Activated CD4-positive, alpha-beta T cell treated with anti-CD3 and anti-CD28 coated beads, Interleukin-2, amount 50 U/mL, for 24 hours (primary cell): ENCODE measurements at places on chromosomes 6 and 20.
A peak's percentile ranks its signal among the peaks of the same experiment; 100 is the strongest.

DNA sequence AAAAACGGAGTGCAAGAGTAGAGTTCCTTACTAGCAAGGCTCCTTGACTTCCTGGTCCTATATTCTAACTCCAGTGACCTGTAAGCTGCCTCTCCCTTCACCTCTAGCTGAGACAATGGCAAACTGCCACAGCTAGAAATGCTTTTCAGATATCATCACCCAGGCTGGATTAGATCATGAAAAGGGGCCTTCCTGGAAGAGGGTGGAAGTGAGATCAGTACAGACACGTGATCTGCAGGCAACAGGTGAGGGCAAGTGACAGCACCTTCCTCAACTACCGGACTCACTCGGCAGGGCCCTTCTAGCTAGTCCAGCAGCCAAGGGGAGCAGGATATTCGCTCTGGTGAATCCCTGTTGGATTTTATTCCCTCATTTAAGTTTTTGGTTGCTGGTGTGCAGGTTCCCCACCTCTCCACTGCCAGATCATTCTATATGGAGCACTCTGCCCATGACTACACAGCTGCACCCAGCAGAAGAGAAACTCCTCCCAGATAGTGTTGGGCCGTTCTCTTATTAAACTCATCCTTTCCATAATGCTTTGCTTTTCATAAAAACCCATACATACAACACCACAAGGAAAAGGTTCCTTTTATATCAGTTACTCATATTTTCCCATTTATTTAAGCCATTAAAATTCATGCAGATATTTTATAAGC is 26.4 kb upstream of the FAM83C start:
- DNase-seq, result no peak

DNA sequence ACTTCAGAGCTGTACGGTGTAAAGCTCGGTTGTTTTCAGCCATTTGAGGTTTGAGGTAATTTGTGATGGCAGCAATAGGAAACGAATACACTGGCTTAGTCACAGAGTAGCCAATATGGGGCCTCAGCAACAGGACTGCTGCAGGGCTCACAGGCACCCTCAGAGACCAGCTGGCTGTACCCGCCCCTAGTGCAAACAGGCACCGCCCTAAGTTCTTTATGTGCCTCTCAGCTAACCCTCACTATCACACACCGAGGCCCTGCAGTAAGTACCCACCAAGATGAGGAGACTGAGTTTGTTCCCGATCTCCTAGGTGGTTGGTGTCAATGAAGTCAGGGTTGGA is 11.2 kb upstream of the SERPINB9 start:
- no peak for DNase-seq

GRCh38 chr20:1494436-1494835 is 3.2 kb upstream of the SIRPB2 start:
- no peak for DNase-seq

GRCh38 chr20:53146201-53146891 is 174.2 kb downstream of the TSHZ2 start:
- peak; percentile 63 for DNase-seq

- no peak for DNase-seq
Observed at GRCh38 chr6:17101422-17102257, at the start of gene STMND1. Gene STMND1, plus strand, starts transcription at chr6:17102050. Its CDS starts 208 bp downstream, at chr6:17102258.

GRCh38 chr20:38769376-38770295 is 21.4 kb downstream of the ACTR5 start:
- DNase-seq, result no peak

DNA sequence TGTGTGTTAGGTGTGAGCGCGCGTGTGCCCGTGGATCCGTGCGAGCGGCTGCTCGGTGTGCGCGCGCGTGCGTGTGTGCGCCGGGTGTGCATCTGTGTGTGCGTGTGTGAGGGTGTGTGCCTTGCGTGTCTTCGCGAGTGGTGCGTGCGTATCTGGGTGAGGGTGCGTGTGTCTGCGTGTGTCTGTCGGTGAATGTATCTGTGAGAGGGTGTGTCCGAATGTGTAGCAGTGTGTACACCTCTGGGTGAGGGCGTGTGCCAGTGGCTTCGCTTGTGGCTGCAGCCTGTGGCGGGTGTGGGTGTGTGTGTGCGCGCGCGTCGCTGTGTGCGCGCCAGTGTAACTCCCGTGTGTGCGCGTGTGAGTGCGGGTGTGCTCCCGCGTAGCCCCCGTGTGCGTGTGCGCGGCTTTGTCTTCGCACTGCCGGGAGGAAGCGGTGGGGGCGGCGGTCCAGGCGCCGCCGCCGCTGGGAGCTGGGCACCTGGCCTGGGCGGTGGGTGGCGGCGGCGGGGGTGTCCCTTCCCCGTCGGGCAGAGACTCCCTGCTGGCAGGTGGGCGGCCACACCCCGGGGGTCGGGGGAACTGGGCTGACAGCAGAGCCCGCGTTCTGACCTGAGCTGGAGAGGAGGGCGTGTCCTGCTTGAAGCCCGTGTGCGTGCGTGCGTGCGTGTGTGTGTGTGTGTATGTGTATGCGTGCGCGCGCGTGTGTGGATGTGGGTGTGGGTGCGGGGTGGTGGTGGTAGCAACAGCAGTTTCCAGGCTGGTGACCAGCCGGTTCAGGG is 61.3 kb upstream of the EPB41L1 start:
- DNase-seq, result peak; percentile 15

- no peak for DNase-seq
Observed at GRCh38 chr6:167125410-167125809, 2.5 kb downstream of the CCR6 start.

- DNase-seq, result no peak
Observed at GRCh38 chr6:170182781-170183120, 108.1 kb downstream of the DLL1 start.

DNA sequence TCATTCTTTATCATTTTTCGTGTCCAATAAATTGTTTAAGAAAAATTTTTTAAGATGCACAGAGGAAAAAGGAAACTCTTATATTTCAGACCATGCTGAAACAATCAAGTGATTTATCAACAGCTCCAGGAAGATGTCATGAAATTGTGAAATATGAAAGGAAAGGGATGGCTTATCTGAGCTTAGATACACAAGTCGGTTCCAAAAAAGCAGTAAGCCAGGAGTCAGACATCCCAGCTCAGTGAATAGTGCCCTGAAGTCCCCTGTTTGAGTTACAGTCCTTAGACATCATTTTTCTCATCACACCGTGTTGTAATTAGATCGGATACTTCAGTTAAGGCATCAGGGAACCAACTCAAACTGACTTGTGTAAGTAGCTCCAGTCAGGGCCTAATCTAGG is 91.0 kb upstream of the SSTR4 start:
- DNase-seq, result no peak

DNA sequence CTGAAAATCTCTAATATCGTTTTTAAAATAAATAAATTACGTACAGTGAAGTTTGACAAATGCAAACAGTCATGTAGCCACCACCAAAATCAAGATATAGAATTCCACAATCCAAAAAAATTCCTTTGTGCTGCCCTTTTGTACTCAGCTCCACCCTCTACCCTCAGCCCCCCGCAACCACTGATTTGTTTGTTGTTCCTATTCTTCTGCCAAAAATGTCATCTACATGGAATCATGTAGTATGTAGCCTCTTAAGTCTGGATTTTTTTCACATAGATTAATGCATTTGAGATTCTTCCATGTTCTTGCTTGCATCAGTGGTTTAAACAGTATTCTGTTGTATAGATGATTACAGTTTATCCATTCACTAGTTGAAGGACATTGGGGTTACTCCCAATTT is 8.5 kb upstream of the REPS1 start:
- DNase-seq, result no peak

DNA sequence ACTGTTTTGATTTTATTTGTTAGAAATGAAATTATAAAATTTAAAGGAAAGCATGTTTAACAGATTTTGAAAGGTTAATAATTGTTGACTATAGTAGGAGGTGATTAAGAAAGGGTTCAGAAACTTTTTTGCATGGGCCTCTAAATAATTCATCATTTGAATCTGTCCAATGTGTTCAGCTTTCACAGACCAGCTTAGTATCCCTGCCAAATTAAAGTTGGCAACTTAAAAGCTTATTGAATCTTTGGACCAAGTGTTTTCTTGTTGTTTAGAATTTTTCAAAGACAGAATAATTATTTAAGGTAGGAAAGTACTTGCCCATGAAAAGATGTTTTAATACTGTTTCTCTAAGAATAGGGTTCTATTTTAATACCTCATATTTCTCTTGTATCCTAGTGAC is 466.0 kb downstream of the GJA1 start:
- DNase-seq, result no peak

DNA sequence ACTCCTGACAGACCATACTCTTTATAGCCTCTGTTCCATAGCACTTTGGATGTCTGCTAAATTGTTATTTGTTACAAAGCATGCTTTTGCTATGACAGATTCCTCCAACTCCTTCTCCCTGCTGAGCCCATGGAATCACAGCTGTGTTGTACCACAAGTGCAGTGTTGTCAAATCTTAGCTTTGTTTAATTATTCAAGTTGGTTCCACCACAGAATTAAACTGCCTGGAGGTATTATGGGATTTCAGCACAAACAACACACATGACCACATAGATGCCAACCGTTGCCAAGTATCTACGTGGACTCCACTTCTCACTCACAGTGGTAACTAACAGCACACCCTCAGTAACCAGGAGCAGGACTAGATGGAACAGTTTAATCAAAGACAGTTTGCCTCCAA is 32.7 kb upstream of the MARCKS start:
- no peak for DNase-seq

GRCh38 chr20:10260316-10260715 is 41.7 kb downstream of the SNAP25 start:
- DNase-seq, result no peak
